ENCODE measurements at places on chromosomes 6 and 20.

GRCh38 chr20:43985121-43985520, 70.5 kb downstream of the TOX2 start:
- DNase-seq = no peak
- no peaks in the 10 kb centered on the region for H3K36me3 ChIP-seq
- no peak overlapping the region for H3K4me3 ChIP-seq
- H3K27me3 ChIP-seq = no peaks in the 10 kb centered on the region

DNA sequence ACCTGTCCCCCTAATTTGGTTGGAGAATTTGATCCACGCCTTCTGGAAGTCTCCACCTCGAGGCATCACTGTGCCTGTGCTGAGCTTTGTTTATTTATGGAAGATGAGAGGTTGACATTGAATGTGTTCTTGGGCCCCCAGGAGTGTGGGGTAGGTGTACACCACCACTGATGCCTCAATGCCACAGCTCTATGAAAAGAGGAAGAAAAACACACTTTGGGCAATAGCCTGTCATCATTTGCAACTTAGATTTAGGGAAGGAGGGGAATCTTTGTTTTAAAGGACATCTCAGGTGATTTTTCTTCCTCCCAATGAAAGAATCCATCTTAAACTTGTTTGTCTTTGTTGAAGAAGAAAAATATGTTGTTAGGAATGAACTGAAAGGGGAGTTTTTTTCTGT, 42.6 kb downstream of the TBC1D7 start:
- peaks cover 79% of the 10 kb centered on the region for H3K36me3 ChIP-seq
- H3K27me3 ChIP-seq = no peaks in the 10 kb centered on the region
- no peak overlapping the region for H3K27ac ChIP-seq
- peaks cover 5% of the 10 kb centered on the region for H3K4me1 ChIP-seq

- H3K36me3 ChIP-seq = peaks cover 82% of the 10 kb centered on the region
- no peak overlapping the region for H3K4me3 ChIP-seq
- no peaks in the 10 kb centered on the region for H3K4me1 ChIP-seq
- no peaks in the 10 kb centered on the region for H3K27me3 ChIP-seq
Observed at GRCh38 chr6:7901056-7901455, 9.5 kb downstream of the TXNDC5 start.

- no peak for DNase-seq
- H3K4me1 ChIP-seq = no peaks in the 10 kb centered on the region
- H3K4me3 ChIP-seq = no peak overlapping the region
- no peaks in the 10 kb centered on the region for H3K27me3 ChIP-seq
Observed at GRCh38 chr6:15602154-15602553, 60.7 kb downstream of the DTNBP1 start.

DNA sequence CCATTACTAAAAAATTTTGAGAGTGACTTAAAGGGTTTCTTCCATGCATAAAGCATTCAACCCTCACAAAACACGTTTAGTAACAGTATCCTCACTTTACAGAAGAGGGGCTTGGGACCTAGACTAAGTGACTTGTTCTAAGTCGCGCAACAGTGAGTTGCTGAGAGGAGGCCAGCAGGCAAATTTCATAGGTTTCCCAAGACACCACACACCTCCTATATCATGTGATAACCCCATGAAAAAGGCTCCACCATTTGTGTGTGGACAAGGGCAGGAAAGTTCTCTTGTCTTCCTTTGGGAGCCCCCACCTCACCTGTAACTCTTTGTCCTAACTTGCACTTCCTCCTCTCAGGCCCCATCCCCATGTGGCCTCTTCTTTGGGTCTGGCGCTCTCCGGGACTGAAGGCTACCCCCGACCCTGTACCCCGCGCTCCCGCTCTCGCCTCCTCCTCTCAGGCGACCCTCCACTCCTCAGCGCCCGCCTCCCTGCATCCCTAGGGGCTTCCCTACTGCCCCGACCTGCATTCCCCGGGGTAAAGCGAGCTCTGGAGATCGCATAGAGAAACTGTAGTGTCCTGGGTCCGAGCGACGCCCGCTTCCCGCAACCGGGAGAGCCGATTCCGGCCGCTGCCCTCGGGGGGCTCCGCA, 392 bp downstream of the PSMB8 start:
- H3K27ac ChIP-seq = peak overlapping the region; percentile 95

GRCh38 chr20:16243470-16243869, 329.8 kb downstream of the KIF16B start:
- no peak overlapping the region for H3K4me3 ChIP-seq

GRCh38 chr6:31585491-31585890, 586 bp upstream of the LST1 start:
- no peaks in the 10 kb centered on the region for H3K27me3 ChIP-seq
- H3K4me1 ChIP-seq = peaks cover 8% of the 10 kb centered on the region
- H3K27ac ChIP-seq = no peak overlapping the region
- no peak for DNase-seq
- H3K4me3 ChIP-seq = no peak overlapping the region

DNA sequence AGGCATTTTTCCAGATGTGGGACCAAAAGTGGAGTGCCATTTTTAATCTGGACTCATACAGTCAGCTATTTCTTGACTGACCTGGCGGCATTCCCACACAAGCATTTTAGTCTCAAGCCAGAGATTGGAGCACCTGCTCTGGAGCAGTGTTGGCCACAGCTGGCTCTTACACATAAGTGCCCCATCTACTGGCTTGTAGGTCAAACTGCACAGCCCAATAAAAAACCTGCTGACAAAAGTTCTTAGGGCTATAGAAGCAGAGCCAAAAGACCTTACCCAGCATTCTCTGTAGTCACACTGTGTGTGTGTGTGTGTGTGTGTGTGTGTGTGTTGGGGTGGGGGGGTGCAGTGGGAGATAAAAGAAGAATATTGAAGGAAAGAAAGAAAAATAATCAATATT, 38.6 kb upstream of the SENP6 start:
- H3K4me1 ChIP-seq = no peaks in the 10 kb centered on the region
- H3K36me3 ChIP-seq = no peaks in the 10 kb centered on the region
- no peak overlapping the region for H3K4me3 ChIP-seq
- DNase-seq = no peak

- H3K4me1 ChIP-seq = no peaks in the 10 kb centered on the region
- no peaks in the 10 kb centered on the region for H3K36me3 ChIP-seq
- H3K27ac ChIP-seq = no peak overlapping the region
- no peak overlapping the region for H3K4me3 ChIP-seq
- no peak for DNase-seq
Observed at GRCh38 chr20:21117521-21117920, 8.4 kb upstream of the KIZ start.

GRCh38 chr6:107641071-107641470, 151.2 kb downstream of the SOBP start:
- no peak overlapping the region for H3K4me3 ChIP-seq
- H3K4me1 ChIP-seq = peaks cover 15% of the 10 kb centered on the region
- no peak for DNase-seq
- H3K27me3 ChIP-seq = no peaks in the 10 kb centered on the region
- no peak overlapping the region for H3K27ac ChIP-seq

GRCh38 chr6:17542243-17542642, 57.9 kb upstream of the FAM8A1 start:
- no peak for DNase-seq
- no peaks in the 10 kb centered on the region for H3K4me1 ChIP-seq
- H3K36me3 ChIP-seq = peaks cover 42% of the 10 kb centered on the region
- no peaks in the 10 kb centered on the region for H3K27me3 ChIP-seq
- no peak overlapping the region for H3K27ac ChIP-seq

DNA sequence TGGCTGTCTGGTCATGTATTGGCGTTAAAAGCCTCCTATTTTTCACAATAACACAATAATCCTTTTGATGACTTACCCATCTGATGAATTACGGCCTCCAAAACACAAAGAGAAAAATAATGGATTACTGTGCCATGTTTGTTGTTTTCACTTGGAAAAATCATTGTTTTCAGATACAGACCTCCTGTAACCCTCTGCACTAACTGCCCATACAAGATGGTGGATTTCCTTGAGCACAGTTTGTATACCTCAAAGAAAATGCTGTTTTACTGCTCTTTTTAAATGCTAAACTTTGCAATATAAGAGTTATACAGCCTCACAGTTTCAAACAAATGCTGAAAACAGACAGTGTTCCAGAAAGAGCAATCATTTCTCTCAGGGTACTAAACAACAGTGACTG, 61.0 kb downstream of the SMLR1 start:
- no peaks in the 10 kb centered on the region for H3K27me3 ChIP-seq
- DNase-seq = no peak
- H3K36me3 ChIP-seq = peaks cover 5% of the 10 kb centered on the region
- H3K27ac ChIP-seq = no peak overlapping the region
- no peak overlapping the region for H3K4me3 ChIP-seq

DNA sequence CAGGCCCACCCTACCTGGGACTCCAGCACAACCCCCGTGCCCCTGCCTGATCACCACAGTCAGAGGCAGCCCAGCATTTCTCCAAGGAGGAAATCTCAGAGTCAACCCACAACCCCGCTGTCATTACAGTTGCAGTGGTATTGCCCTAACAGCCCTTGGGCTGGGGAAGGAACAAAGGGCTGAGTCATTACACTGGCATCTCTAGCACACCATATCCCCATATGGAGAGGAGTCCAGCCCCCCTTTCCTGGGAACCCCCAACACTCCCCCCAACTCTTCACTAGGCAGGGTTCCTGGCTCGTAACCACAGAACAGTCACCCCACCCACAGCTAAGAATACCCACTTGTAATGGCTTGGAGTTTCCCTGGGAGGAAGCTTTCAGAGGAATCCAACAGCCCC, 149.4 kb upstream of the OGFRL1 start:
- H3K27me3 ChIP-seq = no peaks in the 10 kb centered on the region
- H3K4me3 ChIP-seq = no peak overlapping the region
- H3K36me3 ChIP-seq = no peaks in the 10 kb centered on the region
- no peak for DNase-seq

DNA sequence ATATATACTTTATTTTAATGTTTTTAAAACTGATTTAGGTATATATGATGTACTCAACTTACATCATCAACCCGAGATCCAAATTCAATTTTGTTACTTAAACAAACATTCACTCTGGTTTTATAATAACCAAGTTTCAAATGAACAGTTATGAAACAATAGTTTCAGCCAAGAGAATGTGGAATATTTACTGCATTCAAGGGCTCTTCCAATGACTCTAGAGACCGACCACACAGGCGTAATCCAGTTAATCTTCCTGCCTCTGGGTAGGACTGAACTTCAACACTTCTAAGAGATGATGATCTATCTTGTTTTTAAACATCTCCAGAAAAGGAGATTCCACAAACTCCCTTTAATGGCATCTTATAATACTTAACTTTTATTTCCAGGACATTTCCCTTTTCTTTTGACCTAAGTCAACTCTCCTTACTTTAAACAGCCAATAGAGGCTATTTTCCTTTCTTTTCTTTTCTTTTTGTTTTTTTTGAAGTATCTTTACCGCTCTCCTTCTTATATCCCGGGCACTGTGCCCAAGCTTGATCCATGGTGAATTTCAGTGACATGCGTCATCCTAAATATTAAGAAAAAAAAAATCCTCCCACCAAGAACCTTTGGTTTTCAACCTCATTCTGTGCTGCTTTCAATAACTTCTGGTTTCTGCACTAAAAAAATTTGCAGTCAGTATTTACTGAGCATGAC, 110.1 kb downstream of the KIF13A start:
- H3K36me3 ChIP-seq = no peaks in the 10 kb centered on the region
- H3K4me3 ChIP-seq = no peak overlapping the region

DNA sequence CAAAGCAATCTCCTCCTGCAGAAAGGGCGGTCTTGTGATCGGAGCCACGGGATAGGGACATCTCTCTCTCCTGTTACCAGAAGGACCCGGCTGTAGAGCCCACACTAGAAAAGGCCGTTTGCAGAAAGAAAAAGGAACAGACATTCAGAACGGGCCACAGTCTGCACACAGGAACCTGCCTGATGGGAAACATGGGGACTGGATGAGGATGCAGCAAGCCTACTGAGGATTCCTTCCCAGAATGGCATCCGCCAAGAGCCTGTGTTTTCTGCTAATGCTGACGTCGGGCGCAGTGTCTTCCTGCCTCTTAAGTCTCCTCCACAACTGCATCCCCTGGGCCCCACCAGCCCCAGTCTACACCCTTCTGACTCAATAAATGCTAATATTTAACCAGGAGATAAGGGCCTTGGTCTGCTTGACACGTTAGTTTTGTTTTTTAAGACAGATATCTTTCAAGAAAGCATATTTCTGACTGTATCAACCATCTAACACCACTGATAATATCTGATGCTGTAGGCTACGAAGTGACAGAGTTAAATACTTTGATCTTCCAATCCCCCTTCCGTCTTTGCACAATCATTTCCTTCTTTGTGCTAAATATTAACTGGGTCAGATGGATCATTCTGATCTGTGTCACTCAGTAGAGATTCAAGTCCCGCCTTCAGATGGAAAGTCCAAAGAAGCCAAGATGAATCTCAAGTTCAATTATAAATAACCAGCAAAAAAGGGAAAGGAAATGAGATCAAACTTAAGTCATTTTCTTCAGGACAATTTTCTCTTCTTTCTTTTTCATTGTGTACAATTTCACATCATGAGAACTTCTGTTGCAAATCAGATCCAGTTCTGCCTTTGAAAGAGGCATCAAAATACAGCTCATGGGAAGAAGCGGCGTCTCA, 20.7 kb downstream of the FAM50B start:
- no peak overlapping the region for H3K4me3 ChIP-seq
- no peaks in the 10 kb centered on the region for H3K36me3 ChIP-seq
- DNase-seq = no peak
- H3K4me1 ChIP-seq = no peaks in the 10 kb centered on the region
- no peaks in the 10 kb centered on the region for H3K27me3 ChIP-seq
- no peak overlapping the region for H3K27ac ChIP-seq

- DNase-seq = no peak
- H3K36me3 ChIP-seq = peaks cover 21% of the 10 kb centered on the region
- no peaks in the 10 kb centered on the region for H3K4me1 ChIP-seq
- H3K27me3 ChIP-seq = no peaks in the 10 kb centered on the region
- no peak overlapping the region for H3K27ac ChIP-seq
- H3K4me3 ChIP-seq = no peak overlapping the region
Observed at GRCh38 chr6:131868836-131869235, 61.0 kb downstream of the ENPP1 start.

- H3K36me3 ChIP-seq = no peaks in the 10 kb centered on the region
- H3K4me1 ChIP-seq = no peaks in the 10 kb centered on the region
- H3K27me3 ChIP-seq = no peaks in the 10 kb centered on the region
- no peak overlapping the region for H3K27ac ChIP-seq
- no peak for DNase-seq
- no peak overlapping the region for H3K4me3 ChIP-seq
Observed at GRCh38 chr6:68139130-68139529, 496.0 kb upstream of the ADGRB3 start.

DNA sequence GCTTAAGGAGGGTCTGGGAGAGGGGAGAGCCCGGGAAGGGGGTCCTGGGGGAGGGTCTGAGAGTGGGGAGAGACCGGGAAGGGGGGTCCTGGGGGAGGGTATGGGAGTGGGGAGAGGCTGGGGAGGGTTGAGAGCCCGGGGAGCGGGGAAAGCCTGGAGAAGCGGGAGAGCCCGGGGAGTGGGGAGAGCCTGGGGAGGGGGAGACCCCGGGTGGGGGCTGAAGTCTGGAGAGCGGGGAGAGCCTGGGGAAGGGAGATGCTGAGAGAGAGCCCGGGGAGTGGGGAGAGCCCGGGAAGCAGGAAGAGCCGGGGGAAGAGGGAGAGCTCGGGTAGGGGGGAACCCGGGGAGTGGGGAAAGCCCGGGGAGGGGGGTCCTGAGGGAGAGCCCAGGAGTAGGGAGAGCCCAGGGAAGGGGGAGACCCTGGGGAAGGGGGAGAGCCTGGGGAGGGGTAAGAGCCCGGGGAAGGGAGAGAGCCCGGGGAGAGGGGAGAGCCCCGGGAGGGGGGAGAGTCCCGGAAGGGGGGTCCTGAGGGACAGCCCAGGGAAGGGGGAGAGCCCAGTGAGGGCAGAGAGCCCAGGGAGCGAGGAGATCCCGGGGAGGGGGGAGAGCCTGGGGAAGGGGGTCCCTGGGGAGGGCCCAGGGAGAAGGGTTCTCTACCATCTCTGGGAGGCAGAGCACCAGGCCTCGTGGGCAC, 148.5 kb downstream of the SYNDIG1 start:
- no peak overlapping the region for H3K27ac ChIP-seq
- H3K4me1 ChIP-seq = no peaks in the 10 kb centered on the region
- H3K4me3 ChIP-seq = no peak overlapping the region
- H3K27me3 ChIP-seq = no peaks in the 10 kb centered on the region

Data from tibial artery (tissue), 4 donors.